ENCODE measurements at places on chromosomes 7 and 10.

DNA sequence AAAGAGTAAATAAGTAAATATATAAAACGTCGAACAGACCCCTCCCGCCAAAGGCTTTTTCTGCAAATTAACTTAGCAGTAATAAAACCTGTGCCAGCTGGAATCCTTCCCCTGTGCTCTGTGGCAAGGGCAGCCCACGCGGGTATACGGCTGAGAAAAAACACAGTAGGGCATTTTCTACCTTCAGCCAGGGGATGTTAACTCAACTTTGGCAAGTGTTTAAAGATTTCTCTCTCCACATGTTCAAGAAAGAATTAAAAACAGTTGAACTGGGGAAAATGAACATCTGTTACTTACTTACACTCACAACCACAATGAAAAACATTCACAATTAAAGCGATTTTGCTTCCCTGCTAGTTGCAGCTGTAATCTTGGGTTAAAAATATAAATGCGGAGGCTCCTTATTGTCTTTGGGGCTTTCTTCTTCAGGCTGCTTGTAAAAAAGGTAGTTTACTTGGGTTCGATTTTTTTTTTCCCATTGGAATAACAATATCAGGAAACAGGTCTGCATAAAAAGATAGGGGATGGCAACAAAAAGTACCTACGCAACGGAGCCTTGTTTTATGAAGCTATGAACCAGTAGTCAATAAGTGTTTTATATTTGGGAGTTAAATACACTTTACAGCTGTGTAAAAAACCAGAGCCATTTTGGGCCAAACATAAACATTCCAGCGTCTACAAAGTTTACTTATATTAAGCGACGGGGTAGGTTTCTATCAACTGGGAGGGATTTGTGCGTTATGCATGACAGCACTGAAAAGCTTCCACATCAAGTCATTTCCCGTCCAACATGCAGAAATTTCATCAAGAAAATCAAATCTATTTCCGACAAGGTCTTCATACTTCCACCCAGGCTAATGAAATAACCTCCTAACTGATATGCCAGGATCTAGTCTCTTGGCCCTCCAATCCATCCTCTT, 132.7 kb downstream of the TAX1BP1 start:
- DNase-seq: no peak

GRCh38 chr10:31346953-31347352, 27.9 kb downstream of the ZEB1 start:
- no peak for DNase-seq

DNA sequence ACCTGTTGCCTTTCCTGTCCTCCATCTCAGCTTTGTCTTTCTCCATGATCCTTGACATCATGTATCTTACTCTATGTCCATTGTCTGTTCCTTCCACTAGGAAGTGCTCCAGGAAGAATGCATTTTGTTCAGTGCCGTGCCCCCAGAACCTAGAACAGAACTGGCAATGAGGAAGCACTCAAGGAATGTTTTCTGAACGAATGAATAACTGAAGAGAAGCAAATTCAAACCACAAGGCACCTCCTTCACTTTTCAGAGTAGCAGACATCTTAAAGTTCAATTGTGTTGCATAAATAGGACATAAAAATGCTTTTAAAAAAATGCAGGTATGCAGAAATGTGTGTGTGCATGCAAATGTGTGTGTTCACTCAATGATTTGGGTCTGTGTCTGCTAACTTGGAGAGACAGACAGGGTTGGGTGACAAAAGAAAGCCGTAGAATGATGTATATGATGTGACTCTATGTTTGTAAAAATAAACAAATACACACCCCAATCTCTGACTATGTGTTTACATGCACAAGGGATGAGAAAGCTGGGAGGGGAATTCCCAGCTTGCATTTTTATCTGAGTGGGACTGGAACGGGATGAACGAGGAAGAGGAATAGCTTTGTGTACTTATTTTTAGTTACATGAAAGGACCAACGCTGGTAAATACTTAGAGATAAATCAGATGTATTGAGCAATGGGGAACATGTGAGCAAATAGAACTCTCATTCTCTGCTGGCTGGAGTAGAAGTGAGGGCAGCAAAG, 237.7 kb downstream of the FANK1 start:
- no peak for DNase-seq

DNA sequence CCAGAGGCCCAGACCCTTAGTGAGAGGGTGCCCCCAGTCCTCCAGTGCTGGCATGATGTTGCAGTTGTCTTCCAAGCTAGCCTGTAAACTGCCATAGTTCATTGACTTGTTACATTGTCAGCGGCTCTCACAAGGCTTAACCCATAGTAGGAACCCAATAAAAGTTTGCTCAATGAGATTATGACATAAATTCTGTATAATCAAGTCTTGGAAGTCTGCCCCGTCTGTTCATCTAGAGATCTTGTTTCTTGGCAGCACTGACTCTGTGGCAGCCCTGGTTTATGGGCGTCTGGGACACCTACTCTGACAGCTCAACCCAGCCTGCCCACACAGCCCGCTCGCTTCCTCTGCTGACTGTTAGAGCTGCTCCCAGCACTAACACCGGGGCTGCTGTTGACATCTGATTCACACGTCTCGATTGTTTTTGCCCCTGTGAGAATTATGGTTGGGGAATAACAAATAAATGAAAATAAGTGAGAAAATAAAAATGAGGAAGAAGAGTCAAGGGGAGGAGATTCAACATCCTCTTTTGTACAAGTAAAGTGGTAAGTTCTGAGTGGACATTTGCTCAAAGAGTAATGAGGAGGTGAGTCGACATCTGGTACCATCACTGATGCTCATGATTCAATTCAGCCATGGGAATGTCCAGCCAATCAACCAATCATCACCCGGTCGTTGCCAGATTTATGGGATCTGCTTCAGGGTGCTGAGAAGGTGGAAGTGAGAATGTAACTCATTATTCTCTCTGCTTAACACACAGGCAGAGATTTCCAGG, 160.8 kb downstream of the SPAG6 start:
- DNase-seq: no peak

DNA sequence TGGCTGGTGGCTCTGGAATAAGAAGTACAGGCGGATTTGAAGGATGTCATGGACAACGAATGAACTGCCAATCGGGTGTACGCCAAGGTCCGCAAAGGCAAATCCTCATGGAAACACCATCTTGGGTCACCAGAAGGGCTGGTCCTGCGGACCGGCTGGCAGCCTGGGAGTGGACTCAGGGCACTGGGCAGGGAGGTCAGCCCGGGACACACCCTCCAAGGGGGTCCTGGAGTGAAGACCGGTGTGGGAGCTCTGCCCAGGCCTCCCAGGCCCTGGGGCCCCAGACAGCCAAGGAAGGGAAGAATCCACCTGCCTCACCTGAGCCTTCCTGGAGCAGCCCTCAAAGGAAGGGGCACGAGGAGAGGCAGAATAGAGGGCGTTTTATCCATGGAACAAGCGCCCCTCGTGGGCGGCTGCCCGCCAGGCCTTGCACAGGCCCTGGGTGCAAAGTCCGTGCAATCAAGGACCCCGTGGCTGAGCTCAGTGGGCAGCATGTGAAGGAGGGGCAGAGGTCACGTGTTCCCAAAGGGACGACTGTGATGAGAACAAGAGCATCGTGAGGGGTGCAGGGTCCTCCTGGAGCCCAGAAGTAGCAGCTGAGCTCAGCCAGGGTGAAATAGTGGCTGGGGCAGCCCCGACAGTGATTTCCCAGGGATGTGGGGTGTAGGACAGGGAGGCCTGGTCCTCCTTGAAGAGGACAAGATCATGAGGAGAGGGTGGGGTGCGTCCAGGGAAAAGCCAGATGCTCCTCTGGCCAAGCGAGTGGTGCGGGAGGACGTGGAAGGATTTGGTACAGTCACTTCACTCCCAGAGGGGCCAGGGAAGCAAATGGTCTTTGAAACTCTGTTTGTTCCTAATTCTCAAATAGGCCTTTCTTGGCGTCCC, 105.2 kb downstream of the TCERG1L start:
- DNase-seq: no peak

DNA sequence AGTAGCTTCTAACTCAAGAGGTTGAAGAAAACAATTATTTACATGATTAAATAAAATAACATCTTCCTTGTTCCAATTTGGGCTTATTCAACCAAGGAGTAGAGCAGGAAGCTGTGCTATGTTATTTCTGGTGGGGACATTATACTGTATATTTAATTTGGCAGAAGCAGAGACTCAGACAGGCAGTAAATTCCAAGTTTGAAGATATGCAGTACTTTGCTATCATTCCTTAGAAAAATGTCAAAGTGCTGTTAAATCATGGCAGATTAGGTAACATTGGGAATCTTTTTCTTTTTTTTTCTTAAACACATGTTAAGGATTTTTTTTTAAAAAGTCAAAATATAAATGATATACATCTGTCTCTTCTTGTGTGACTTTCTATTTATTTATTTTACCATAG, 190.1 kb downstream of the SUGCT start:
- no peak for DNase-seq

GRCh38 chr7:21544303-21544656, 1.4 kb downstream of the DNAH11 start:
- DNase-seq: no peak
